IPS DF 6.9 (cell line): ENCODE measurements at places on chromosomes 5 and 9.

DNA sequence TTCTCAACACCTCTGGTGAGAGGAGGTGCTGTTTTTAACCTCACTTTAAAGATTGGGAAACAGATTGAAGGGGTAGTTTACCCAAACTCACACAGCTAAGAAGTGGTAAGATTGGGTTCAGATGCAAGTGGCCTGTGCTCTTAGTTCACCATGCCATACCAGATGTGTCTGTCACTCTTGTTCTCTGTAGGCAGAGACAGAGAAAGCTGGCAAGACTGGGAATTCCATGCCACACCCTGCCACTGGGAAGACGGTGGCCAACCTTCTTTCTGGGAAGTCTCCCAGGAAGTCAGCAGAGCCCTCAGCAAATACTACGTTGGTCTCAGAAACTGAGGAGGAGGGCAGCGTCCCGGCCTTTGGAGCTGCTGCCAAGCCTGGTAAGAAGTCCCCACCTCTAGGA, 11.0 kb downstream of the TCOF1 start:
- no peak for DNase-seq

DNA sequence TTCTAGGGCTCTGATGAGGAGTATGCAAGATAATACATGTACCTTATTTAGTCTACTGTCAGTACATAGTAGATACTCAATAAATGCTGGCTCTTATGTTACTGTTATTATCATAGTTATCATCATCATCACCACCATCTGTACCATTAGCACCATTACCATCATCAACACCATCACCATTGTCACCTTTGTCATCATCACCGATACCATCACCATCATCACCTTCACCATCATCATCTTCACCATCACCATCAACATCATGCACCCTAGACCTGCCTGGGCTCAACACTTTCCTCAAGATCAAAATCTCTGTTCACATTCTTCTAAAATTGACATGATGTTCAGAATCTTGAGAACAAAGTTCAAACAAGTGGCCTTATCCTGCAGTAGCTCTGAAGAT, 126.2 kb upstream of the PANK3 start:
- DNase-seq = no peak

DNA sequence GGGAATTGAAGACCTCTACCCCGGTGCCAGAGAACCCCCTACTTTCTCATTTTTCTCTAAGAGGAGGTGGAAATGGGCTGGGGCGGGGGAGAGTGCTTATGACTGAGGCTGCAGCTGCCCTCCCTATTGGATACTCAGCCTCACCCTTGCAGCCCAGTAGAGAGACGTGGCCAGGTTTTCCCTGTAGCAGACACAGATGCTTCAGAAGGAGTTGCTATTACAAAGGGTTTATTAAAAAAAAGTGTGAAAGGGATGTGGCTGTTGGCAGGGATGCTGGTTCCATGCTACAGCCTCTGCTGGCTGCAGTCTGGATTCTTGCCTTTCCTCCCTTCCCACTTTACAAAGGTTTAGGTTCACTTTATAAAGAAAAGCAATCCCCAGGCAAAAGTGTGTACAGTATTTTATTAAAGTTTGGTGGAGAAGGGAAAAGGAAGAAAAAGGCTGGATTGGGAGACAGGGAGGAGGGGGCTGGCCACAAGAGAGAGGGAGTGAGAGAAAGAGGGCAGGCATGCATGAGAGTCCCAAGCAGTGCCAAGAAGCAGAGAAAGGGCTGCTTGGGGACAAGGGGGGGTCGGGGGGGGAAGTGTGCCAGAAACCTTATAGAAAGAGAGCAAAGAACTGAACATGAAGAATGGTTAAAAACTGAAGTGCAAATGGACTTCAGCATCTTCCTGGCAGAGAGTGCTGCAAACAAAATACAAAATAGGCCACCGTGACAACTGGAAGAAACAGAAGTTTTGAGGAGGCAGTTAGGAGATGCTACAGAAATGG, 29.5 kb upstream of the NFIB start:
- DNase-seq = no peak

- no peak for DNase-seq
These were observed 87.0 kb upstream of the TNC start for GRCh38 chr9:115204904-115205453.

DNA sequence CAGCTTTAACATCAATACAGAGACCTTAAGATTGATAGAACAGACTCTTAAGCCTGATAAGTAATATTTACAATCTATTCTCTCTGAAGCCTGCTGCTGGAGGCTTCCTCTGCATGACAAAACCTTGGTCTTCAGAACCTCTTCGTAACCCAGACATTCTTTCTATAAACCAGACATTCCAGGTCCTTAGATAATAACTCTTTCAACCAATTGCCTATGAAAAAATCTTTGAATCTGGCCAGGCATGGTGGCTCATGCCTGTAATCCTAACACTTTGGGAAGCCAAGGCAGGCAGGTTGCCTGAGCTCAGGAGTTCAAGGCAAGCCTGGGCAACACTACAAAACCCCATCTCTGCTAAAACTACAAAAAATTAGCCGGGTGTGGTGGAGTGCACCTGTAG, 327.8 kb downstream of the ENC1 start:
- DNase-seq = no peak
